IMR-90 (cell line): ENCODE measurements at places on chromosomes 3 and 15. TPM values are rescaled to one million over a fixed set of nuclear protein-coding genes. Genes with fewer than 3 reads are reported as not detected.

DNA sequence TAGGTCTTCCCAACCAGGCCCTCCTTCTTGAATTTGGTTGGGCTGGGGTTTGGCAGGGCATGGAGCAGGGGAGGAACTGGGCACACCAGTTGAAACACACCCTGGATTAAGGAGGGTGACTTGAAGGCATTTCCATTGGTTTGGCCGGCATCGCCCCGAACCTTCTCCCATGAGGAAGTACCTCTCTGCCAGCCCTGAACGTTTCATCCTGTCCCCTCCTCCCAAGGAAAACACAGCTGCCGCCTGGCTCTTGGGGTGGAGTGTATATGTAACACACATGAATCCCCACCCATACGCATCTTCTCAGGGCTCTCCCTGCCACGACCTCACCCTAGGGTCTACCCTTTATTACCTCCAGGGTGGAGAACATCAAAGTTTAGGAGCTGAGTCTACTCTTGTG lies 14.6 kb downstream of the UBAP1L start:
- DNase-seq: no peak

The LMAN1L gene
- not detected in 2 replicates for total RNA-seq

The KCNMB3 gene
- 0.72 and 0.83 TPM in 2 replicates for total RNA-seq

DNA sequence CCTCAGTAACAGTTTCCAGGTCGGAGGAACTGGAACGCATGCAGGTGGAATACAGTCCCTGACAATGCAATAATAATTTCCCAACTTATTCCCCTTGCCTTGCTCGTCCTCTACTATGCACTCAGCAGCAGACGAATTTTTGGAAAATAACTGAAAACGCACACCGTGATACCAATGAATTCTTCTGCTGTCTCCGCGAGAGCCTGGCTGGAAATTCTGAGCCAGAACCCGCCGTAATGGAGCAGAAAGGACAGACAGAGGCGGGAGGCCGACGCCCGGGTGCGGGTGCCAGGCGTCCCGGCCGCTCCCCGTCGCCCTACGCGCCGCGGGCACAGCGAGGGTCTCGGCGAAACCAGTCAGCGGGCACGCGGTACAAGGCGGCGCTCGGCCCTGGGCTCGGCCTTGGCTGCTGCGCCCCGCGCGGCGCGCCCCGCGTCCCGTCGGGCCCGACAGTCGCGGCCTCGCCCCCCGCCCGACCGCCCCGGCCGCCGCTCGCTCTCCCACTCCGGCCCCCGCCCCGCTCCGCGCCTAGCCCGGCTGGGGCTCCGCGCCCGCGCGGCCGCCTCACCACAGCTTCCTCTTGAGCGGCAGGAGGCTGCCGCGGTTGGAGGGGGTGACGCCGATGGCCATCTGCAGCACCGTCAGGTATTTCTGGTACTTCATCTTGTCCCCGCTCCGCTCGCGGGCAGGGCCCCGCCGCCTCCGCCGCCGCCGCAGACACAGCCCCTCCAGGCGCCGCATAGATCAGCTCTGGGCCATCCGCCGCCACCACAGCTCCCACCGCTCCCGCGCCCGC lies 114.5 kb upstream of the GOLGA8J start:
- no peak for DNase-seq

The RPL4 gene
- total RNA-seq: 6,510 and 13,244 TPM in 2 replicates
